GM23338 (cell line): ENCODE measurements at places on chromosomes 6 and 20. TPM values are rescaled to one million over a fixed set of nuclear protein-coding genes. Genes with fewer than 3 reads are reported as not detected.

DNA sequence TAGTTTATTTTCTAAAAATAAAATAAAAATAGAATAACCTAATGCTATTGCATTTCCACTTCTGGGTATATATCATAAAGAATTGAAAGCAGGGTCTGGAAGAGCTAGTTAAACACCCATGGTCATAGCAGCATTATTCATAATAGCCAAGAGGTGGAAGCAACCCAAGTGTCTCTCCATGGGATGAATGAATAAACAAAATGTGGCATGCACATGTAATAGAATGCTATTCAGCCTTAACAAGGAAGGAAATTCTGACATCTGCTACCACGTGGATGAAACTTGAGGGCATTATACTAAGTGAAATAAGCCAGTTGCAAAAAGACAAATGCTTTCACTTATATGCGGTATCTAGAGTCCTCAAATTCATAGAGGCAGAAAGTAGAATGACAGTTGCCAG lies 130.8 kb downstream of the TIAM2 start:
- no peak for DNase-seq
- H3K27me3 ChIP-seq, result no peaks in the 10 kb centered on the region
- H3K4me1 ChIP-seq, result peaks cover 30% of the 10 kb centered on the region
- no peak overlapping the region for H3K27ac ChIP-seq

GRCh38 chr20:56945057-56945456 lies 316.0 kb downstream of the TFAP2C start:
- no peaks in the 10 kb centered on the region for H3K4me1 ChIP-seq
- DNase-seq, result no peak
- H3K36me3 ChIP-seq, result no peaks in the 10 kb centered on the region
- H3K27ac ChIP-seq, result no peak overlapping the region
- H3K4me3 ChIP-seq, result no peak overlapping the region
- no peaks in the 10 kb centered on the region for H3K27me3 ChIP-seq

DNA sequence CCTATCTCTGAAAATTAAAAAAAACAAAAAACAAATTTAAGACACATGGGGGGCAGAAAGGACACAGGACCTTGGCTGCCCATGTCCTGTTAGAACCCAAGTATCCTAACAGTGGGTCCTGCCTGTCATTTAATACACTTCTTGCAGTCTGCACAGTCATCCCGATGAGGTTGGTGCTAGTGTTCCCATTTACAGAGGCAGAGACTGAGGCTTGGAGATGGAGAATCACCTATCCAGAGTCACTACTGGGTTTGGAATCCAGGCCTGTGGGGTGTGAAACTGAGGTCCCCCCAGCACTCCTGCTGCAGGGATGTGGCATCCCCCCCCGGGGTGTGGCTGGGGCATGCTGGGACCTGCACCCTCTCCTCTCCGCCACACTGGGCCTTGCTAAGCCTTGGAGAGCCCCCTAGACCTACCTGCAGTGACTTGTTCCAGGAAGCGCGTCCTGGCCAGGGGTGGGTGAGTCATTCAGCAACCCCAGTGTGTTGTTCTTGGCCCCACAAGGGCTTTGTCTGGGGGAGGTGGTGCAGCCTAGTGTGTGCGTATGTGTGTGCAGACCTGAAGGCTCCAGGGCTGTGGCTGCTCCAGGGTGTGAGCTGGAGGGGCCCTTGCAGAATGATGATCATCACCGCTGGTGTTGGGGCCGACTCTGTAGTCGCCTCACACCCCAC lies 49.7 kb downstream of the BCAS4 start:
- H3K4me3 ChIP-seq, result no peak overlapping the region
- H3K27ac ChIP-seq, result no peak overlapping the region
- H3K36me3 ChIP-seq, result no peaks in the 10 kb centered on the region
- H3K27me3 ChIP-seq, result no peaks in the 10 kb centered on the region

The COL21A1 gene
- total RNA-seq, result 6.1 and 6.2 TPM in 2 replicates

- no peaks in the 10 kb centered on the region; the same call in 1 of the 2 replicates for H3K4me1 ChIP-seq
- H3K36me3 ChIP-seq, result no peaks in the 10 kb centered on the region
- no peak for DNase-seq
- no peak overlapping the region for H3K27ac ChIP-seq
These were observed 209.1 kb downstream of the ERMARD start for GRCh38 chr6:169960521-169960885.

GRCh38 chr6:10720265-10720959 lies 2.5 kb upstream of the TMEM14C start:
- no peak overlapping the region for H3K27ac ChIP-seq
- H3K27me3 ChIP-seq, result no peaks in the 10 kb centered on the region
- no peak overlapping the region for H3K4me3 ChIP-seq
- H3K4me1 ChIP-seq, result peaks cover 19% of the 10 kb centered on the region

- no peaks in the 10 kb centered on the region for H3K4me1 ChIP-seq
- H3K27me3 ChIP-seq, result no peaks in the 10 kb centered on the region
- no peak overlapping the region for H3K27ac ChIP-seq
These were observed 278.3 kb upstream of the SGK1 start for GRCh38 chr6:134596191-134596590.

The TINAG gene
- total RNA-seq, result not detected in 2 replicates

The RNF144B gene
- total RNA-seq, result 8.0 and 9.0 TPM in 2 replicates

- H3K4me1 ChIP-seq, result no peaks in the 10 kb centered on the region
- H3K27me3 ChIP-seq, result no peaks in the 10 kb centered on the region
- no peak for DNase-seq
- H3K36me3 ChIP-seq, result no peaks in the 10 kb centered on the region
These were observed 76.7 kb downstream of the PLEKHG1 start for GRCh38 chr6:150676344-150676743.

DNA sequence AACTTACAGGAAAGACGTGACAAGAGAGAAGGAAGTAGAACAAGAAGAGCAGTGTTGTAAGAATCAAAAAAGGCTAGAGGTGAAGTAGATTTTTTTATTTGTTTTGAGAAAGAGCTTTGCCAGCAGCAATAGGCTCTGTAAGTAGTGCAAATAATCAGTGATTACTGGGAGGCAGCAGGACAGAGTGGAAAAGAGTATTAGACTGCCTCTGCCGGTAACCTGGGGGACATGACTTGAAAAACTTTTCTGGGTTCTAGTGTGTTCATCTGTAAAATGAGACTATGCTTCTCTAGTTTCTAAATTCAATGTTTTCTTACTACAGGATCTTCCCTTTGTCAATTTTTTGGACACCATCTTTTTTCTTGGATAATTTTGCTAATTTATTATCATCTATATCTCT lies 5.8 kb upstream of the IRAK1BP1 start:
- no peaks in the 10 kb centered on the region for H3K4me1 ChIP-seq
- H3K27ac ChIP-seq, result no peak overlapping the region
- no peak overlapping the region for H3K4me3 ChIP-seq
- peaks cover 4% of the 10 kb centered on the region; the same call in 1 of the 2 replicates for H3K36me3 ChIP-seq
- no peaks in the 10 kb centered on the region for H3K27me3 ChIP-seq

GRCh38 chr20:40925829-40926510 lies 102.7 kb upstream of the TOP1 start:
- no peak overlapping the region for H3K4me3 ChIP-seq
- H3K4me1 ChIP-seq, result no peaks in the 10 kb centered on the region
- H3K27me3 ChIP-seq, result no peaks in the 10 kb centered on the region
- no peak for DNase-seq
- no peaks in the 10 kb centered on the region for H3K36me3 ChIP-seq

GRCh38 chr20:24816431-24816830 lies 132.6 kb upstream of the CST7 start:
- H3K27me3 ChIP-seq, result no peaks in the 10 kb centered on the region
- H3K27ac ChIP-seq, result no peak overlapping the region
- H3K4me1 ChIP-seq, result no peaks in the 10 kb centered on the region
- H3K4me3 ChIP-seq, result no peak overlapping the region
- no peak for DNase-seq
- no peaks in the 10 kb centered on the region for H3K36me3 ChIP-seq

The IRF4 gene
- 0.97 and 1.3 TPM in 2 replicates for total RNA-seq

DNA sequence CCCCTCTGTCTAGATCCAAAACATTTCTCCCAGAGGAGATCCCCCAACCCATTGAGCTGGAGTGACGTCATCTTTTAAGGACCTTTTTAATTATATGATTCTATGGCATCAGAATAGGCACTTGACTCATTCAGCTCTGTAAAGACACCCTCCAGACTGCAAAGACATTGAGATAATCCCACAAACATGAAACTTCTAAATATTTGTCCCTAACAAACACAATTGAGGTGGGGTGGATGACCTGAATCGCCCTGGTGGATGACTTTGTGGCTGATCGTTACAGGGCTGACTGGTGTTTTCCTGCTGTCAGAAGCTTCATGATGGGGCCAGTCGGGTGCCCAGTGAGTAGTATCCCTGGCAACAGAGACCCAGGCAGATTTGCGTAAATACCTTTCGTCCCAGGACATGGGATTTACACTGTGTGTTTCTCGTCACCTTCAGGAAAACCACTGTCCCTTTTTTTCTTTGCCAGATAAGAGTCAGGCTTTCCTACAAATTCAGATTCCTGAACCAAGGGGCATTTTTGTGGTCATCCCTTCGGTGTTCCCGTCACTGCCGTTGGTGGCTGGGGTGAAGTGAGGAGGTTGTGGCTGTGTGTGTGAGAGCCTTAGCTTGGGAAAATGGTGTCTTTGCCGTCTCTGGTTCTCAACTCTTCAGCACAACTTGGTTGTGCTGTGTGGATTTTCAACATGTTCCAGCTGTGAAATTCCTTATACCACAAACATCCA lies 5.3 kb upstream of the PCK1 start:
- no peaks in the 10 kb centered on the region for H3K4me1 ChIP-seq
- no peak overlapping the region for H3K4me3 ChIP-seq
- DNase-seq, result no peak
- no peaks in the 10 kb centered on the region for H3K27me3 ChIP-seq

DNA sequence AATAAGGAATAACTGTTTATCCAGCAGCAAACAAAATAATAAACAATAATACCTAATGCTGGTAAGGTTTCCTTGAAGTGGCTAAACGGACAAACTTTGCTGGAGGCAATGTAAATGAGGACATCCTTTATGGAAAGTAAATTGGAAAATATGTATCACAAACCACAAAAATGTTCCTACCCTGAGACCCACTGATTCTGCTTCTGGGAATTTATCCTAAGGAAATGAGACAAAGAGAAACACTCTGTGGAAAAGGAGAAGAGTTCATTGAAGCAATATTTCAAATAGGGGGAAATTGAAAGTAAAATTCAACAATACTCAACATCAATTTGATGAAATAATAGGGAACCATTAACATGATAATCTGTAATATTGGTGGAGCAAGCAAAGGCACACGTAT lies 37.9 kb downstream of the MAFB start:
- no peak for DNase-seq
- H3K4me3 ChIP-seq, result no peak overlapping the region
- no peaks in the 10 kb centered on the region for H3K27me3 ChIP-seq

- peaks cover 38% of the 10 kb centered on the region for H3K27me3 ChIP-seq
- peak overlapping the region; percentile 69 for H3K4me3 ChIP-seq
- H3K36me3 ChIP-seq, result no peaks in the 10 kb centered on the region
- H3K27ac ChIP-seq, result no peak overlapping the region
- no peak for DNase-seq
These were observed 1.7 kb downstream of the FAM184A start for GRCh38 chr6:119076576-119077390.

- peak; percentile 91 for DNase-seq
- no peaks in the 10 kb centered on the region for H3K27me3 ChIP-seq
- H3K27ac ChIP-seq, result no peak overlapping the region
- peaks cover 24% of the 10 kb centered on the region for H3K4me1 ChIP-seq
- no peaks in the 10 kb centered on the region; the same call in 1 of the 2 replicates for H3K36me3 ChIP-seq
These were observed 89.4 kb downstream of the GRM4 start for GRCh38 chr6:34056305-34057108.

DNA sequence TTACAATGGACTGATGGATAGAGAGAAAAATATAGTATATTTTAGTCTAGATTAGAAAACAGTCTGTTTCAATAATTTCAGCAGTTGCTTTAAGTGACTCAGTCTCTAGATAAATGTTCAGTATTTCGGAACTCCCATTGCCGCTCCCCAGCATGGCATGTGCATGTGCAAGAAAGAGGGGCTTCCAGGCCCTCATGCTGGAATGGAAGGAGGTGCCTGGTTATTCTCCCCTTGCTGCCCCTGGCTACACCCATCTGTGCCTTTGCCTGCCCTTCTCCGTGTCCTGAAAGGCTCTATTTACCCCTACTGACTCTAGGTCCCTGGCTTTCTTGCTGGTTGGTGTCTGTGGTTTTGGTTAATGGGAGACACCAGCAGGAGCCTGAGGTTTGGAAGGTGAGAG lies 115.7 kb upstream of the IFNGR1 start:
- H3K27me3 ChIP-seq, result no peaks in the 10 kb centered on the region
- peaks cover 19% of the 10 kb centered on the region for H3K4me1 ChIP-seq
- no peak overlapping the region for H3K27ac ChIP-seq
- DNase-seq, result no peak

The KCNK16 gene
- total RNA-seq, result not detected in 2 replicates

- peak; percentile 32 for DNase-seq
- peaks cover 31% of the 10 kb centered on the region for H3K4me1 ChIP-seq
- H3K27me3 ChIP-seq, result no peaks in the 10 kb centered on the region
- H3K4me3 ChIP-seq, result no peak overlapping the region
These were observed 392.1 kb upstream of the HSF2 start for GRCh38 chr6:122007339-122007738.

The APOM gene
- total RNA-seq, result 1.2 and 4.2 TPM in 2 replicates

DNA sequence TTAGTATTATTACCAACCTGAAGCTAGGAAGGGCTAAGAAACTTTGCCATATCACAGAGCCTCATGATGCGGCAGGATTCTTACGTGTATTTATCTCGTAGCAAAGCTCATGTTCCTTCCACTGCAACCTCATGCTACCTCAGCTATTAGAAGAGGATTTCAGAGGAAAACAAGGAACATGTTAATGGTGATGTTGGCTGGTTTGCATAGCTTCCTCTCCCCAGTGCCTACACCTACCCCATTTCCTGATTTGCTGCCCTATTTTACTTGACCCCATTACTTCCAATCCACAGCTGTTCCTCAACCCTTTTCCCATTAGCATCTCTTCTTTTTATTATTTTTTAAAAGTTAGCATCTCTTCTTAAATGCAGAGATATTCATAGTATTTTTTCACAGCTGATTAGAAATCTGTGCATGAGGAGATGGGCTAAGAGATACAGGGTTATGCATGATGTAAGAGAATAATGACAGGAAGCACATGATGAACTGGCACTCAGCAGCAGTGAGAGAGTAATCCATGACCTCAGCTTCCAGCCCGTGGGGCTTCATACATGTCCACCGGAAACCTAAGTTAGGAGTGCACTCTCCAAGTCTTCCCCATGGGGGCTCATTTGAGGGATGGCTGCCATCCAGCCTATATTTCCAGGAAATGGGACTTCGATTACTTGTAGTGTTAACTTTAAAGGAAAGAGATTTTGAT lies 106.1 kb upstream of the ASF1A start:
- H3K27me3 ChIP-seq, result no peaks in the 10 kb centered on the region
- DNase-seq, result no peak
- H3K4me1 ChIP-seq, result no peaks in the 10 kb centered on the region
- H3K27ac ChIP-seq, result no peak overlapping the region
- H3K4me3 ChIP-seq, result no peak overlapping the region
- H3K36me3 ChIP-seq, result no peaks in the 10 kb centered on the region

The PPIL4 gene
- total RNA-seq, result 29.7 and 35.1 TPM in 2 replicates
